ENCODE measurements at places on chromosomes 2 and 18.

DNA sequence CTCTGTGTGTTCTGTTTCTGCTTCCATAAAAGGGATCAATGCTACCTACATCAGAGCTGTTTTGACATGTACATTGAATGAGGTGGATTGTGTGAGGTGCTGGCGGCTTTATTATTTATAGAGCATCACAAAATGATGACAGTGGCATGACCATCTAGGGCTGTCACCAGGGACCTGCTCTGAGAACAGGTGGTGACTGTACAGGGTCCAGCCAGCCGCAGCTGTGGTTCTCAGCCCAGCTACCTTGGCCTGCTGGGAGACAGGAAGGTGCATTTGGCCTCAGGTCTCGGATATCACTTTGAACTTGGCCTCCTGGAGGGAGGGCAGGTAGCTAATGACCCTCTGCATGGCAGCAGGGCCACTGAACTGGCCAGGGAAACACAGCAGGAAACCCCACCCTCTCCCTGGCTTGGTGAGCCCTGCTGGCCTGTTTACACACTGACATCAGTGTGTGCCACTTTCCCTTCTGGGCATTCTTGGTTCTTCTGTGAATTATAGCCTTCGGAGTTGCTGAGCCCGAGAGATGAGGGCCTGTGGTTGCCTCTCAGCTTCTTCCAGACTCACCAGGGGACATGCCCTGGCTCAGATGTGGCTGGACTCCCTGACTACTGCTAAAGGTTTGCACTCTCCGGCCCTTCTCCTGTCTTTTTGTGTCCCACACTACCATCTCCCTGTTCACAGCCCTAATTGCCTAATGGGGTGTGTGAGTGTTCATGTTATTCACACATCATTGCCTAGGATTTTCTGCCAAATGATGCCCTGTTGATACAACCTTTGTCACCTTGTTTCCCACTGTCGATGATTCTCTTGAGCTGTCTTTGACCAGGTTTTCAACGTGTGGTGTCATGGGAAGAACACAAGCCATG, 109.2 kb upstream of the RAB12 start:
- DNase-seq = no peak

DNA sequence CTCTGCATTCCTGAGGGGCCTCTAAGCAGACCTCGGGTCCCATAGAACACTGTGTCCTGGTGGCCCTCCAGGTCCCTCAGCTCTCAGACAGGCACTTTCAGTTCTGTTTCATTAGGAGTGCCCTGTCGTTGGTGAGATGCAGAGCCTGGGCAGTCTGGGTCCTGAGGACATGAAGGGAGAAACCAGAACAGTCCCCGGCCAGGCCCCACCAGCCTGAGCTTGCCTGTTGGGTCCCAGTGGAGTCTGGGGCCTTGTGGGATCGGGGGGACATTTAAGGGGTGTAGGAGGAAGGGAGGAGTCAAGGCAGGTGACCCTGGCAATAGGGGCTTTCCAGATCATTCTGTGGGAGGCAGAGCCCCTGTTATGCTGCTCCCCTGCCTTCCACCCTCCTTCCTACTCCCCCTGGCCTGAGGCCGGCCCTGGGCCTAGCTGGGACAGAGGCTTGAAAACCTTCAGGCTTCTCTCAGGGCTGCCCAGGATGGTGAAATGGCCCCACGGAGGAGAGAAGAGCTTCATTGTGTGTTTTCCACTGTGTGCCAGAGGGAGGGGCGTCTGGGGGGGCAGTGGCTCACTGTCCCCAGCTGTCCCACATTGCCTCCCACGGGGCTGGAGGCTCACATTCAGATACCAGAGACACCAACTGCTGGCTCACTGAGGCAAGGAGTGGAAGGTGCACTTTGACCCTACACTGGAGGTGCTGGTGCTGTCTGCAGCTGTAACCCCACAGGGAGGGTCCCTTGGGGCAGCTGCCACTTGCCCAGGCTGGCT, 26.6 kb upstream of the CATIP start:
- no peak for DNase-seq

DNA sequence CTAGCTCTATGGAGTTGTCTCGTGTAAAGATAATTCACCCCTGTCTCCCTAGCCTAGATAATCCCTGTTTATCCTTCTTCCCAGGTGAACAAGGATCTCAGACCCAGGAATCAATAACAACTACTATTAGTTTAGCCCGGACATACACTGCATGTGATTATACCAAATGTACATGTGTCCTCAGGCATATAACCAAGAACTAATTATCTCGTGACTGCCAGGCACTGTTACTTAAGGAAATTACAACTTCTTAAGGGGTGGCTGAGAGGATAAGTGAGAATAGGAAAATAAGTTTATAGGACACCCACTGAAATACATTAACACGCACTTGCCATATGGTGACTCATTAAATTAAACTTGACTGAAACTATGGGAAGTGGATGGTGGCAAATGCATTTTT, 126.6 kb downstream of the CNTNAP5 start:
- no peak for DNase-seq

DNA sequence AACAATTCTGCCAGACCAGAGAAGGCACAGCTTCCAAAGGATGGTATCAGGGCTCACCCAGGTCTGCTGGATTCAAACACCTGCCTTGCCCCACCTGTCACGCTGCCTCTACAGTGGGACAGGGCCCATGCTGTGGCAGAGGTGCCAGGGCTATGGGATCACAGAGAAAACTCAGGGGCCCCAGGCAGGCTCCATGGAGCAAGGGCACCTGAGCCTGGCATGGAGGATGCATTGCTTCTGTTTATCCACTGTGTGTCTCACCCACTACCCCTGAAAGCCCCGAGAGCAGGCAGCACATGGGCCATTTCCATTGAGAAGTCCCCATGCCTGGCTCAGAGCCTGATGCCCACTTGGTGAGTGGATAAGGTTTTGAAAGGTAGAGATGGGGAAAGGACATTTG, 76.0 kb downstream of the TNS1 start:
- no peak for DNase-seq

GRCh38 chr2:228657807-228658402, 476.4 kb upstream of the SPHKAP start:
- DNase-seq = no peak

DNA sequence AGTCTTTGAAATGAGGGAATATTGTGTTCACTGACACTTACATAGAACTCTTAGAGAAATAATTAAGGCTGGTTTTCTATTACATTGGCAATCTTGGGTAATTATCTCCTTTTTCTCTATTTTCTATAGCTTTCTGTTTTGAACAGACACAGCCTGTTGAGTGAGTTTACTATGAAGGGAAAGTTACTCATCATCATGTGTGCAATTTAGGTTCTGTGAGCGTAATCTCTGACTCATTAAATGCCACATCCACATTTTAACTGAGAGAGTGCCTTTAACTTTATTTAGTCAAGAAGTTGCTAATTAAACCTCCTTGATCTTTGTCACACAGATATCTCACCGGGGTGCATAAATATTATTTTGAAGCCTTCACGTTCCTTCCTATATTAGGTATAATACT, 174.0 kb upstream of the SLC8A1 start:
- no peak for DNase-seq

- DNase-seq = no peak
Observed at GRCh38 chr18:58526425-58527284, 102.2 kb downstream of the ALPK2 start.

GRCh38 chr2:204491528-204491927, 53.7 kb upstream of the PARD3B start:
- DNase-seq = no peak
